ENCODE measurements at places on chromosomes 7 and 10.

GRCh38 chr10:94008526-94008925 is 14.8 kb downstream of the PLCE1 start:
- DNase-seq = no peak

GRCh38 chr10:60958892-60959601 is 15.1 kb upstream of the RHOBTB1 start:
- DNase-seq = no peak

- no peak for DNase-seq
These were observed 14.4 kb upstream of the ITGB1 start for GRCh38 chr10:32972460-32972859.

- no peak for DNase-seq
These were observed 130.6 kb downstream of the DOCK1 start for GRCh38 chr10:127035827-127036226.

DNA sequence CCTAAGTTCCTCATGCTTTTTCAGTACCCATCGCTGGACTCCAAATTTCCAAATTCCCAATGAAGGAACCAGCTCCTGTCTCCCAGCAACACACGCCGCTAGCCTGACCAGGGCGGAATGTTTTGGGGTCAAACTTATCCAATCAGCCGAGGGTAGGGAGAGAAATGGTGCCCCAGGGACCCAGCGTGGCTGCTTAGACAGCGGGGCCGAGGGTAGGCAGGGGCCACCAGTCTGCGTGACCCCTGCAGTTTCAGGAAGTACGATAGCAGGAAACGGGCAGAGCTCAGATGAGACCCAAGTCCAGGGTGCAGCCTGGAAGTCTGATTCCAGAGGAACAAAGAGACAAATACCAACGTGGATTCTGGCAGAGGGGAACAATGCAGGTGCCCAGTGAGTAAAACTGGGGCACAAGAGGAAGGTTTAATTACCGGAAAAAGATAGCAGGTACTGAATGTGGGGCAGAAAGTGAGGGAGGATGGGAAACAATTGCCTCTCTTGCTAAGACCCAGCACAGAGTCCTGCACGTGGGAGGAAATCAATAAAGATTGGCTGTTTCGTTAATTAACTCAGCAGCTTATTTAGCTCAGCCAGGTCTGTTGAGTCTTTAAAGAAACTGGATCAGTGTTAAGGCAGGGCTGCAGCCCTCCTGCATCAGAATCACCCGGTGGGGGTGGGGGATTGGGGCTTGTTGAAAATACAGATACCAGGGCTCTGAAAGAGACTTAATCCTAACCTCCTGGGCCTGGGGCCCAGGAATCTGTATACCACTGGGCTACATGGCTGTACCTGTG is 50.4 kb upstream of the NFE2L3 start:
- DNase-seq = peak; percentile 33

GRCh38 chr7:65989694-65990080 is 7.7 kb upstream of the GUSB start:
- DNase-seq = no peak

DNA sequence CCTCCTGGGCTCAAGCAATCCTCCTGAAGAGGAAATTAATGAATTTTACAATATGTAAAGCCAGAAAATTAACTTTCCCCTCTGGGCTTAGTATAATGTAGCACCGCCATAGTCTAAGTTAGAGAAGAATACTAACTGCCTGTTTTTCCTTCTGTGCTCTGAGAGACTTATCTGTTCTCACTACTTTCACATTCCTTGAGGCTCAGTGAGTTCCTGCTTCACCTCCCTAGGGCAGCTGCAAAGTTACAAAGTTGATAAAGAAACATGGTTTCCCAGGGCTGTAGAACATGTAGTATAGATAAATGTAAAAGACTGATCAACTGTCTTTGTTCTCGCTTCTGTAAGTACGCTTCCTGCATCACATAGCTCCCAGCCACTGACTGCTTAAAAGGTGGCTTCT is 16.0 kb upstream of the OLAH start:
- DNase-seq = no peak

DNA sequence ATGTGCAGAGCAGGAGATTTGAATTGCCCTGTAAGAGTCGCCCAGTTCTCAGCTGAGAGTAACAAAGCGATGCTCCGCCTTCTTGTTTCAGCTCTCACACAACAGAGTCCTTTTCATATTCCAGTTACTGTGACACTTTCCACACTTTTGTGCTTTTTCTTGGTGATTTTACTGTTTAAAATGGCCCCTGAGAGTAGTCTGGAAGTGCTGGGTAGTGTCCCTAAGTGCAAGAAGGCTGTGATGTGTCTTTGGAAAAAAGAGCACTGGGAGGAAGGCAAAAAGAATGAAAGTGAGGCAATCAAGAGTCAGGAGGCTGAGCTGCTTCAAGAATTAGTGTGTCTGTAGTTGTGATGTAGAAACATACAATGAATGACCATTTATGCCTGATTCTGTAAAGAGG is 201.2 kb upstream of the SEMA3E start:
- no peak for DNase-seq

GRCh38 chr10:108688314-108688713 is 1235.0 kb downstream of the XPNPEP1 start:
- DNase-seq = no peak

DNA sequence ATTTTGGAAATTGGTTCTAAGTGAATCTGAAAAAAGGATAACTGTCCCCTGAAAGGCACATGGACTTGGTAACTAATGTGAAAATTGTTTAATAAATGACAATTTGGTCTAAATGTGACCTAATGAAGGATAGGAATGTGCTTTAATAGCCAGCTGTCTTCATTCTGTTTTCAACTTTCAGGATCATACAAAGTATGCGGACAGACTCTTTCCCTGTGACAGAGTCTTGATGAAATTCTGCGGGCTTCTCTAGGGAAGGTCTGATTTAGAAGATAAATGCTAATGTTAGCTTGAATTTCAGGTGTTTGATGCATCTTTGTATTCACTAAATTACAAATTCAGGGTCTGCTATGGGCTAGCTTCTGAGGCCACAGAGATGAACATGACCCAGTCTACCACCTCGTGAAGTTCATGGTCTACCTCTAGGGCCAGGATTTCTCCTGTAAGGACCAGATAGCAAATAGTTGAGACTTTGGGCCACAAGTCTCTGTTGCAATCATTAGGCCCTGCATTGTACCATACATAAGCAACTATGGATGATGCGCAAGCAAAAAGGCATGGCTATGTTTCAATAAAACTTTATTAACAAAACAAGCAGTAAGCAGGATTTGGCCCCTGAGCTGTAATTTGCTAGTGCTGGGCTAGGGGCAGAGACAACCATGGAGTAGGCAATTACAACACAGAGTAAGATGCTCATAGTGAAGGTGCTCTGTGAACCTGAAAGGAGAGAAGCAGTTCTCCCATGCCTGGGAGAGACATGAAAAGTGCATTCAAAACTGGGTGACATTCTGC is 368.6 kb downstream of the INHBA start:
- no peak for DNase-seq

- no peak for DNase-seq
These were observed 63.0 kb upstream of the ANTXRL start for GRCh38 chr10:46223626-46224413.

DNA sequence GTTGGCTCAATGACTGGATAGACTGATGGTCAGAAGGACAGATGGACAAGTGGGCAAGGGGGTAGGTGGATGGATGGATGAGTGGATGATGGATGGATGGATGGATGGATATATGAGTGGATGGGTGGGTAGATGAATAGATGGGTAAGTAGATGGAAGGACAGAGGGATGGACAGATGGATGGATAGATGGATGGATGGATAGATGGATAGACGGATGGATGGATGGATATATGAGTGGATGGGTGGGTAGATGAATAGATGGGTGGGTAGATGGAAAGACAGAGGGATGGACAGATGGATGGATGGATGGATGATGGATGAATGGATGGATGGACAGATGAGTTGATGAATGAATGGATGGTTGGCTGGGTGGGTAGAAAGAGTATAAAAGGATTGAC is 119.5 kb downstream of the GRID1 start:
- no peak for DNase-seq
